Substantia nigra (tissue), 51 donors: ENCODE measurements at places on chromosomes 6 and 20.
A peak's percentile ranks its signal among the peaks of the same experiment; 100 is the strongest.

- no peak for DNase-seq
Observed at GRCh38 chr20:4320291-4320690, 304.9 kb upstream of the RNF24 start.

- no peak for DNase-seq
Observed at GRCh38 chr6:132161283-132161682, 210.1 kb upstream of the CCN2 start.

DNA sequence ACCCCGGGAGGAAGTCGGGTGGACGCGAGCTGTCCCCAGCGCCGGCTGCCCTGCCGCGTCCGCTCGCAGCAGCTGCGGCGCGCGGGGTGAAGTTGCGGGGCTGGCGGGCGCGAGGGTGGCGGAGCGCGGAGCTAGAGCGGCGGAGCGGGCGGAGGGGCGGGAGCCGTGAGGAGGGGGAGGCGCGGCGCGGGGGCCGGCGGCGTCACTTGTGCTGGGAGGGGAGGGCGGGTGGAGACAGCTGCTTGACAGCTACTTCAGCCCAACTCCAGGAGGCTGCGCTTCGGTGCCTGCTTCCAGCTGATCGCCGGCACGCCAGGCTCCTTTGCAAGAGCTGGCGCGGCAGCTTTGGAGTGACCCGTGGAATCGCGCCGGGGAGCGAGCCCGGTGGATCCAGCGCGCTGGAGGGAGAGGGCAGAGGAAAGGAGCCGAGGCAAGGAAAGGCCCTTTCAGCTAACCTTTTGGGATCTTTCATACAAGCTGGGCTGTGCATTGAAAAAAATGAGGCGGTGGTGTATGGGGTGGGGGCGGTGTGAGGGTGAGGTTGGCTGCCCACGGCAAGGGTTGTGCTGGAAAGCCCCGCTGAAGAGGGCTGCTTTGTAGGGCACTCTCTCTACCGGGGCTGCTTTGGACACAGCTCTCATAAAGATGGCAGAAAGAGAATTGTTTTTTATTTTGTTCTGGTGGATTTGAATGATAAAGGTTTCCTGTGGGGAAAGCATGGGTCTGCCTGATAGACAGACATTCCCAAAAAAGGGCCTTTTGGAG lies 24.6 kb downstream of the RIPOR2 start:
- DNase-seq = peak; percentile 12

DNA sequence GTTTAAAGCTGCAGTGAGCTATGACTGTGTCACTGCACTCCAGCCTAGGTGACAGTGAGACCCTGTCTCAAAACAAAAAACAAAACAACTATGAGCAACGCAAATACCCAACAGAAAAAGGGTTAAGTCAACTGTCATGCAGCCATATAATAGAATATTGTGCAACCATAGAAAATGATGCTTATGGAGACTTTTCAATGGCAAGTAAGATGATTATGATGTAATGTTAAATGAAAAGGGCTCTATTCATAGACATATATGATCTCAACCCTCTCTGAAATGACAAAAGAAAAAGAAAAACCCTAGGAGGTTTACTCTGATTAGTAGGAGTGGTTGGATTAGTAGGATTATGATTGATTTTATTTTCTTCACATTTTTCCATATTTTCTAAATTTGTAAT lies 41.3 kb upstream of the TBC1D7 start:
- no peak for DNase-seq

- DNase-seq = no peak
Observed at GRCh38 chr6:111410371-111410770, 72.6 kb downstream of the REV3L start.

DNA sequence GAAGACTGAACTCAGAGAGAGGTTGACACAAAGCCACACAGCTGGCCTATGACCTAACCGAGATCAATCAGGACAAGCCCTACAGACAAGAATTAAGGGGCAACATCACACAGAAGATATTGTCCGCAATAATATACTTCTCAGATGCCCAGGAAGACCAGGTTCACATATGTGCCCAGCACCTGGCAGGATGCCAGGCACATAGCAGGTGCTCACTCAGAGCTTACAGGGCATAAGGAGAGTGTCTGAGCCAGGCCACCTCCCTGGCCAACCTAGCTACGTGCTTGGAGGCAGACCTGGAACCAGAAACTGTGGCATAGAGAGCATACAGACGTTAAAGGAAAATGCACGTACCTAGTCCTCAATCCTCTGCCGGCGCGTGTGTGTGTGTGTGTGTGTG lies 87.0 kb upstream of the LRFN2 start:
- DNase-seq = no peak

- DNase-seq = no peak
Observed at GRCh38 chr6:144150710-144151657, 667 bp downstream of the STX11 start.

DNA sequence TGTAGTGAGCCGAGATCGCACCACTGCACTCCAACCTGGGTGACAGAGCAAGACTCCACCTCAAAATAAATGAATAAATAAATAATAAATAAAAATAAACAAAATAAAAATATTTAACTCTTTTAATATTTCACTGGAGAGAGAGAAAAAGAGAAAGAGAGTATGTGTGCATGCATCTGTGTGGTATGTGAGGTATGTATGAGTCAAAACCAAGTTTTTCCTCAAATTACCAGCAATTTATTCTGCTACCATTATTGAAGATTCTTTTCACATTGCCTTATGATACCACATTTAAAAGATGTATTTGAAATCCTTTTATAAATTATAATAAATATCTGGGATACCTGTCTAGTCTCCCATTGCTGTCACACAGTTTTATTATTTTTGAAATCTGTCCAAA lies 122.1 kb downstream of the CD164 start:
- DNase-seq = no peak

- DNase-seq = no peak
Observed at GRCh38 chr20:33740189-33740588, 8.4 kb downstream of the ZNF341 start.

GRCh38 chr6:29603930-29604329 lies 19.0 kb downstream of the OR2H2 start:
- no peak for DNase-seq

- DNase-seq = no peak
Observed at GRCh38 chr6:36847152-36847551, 7.9 kb upstream of the CPNE5 start.

DNA sequence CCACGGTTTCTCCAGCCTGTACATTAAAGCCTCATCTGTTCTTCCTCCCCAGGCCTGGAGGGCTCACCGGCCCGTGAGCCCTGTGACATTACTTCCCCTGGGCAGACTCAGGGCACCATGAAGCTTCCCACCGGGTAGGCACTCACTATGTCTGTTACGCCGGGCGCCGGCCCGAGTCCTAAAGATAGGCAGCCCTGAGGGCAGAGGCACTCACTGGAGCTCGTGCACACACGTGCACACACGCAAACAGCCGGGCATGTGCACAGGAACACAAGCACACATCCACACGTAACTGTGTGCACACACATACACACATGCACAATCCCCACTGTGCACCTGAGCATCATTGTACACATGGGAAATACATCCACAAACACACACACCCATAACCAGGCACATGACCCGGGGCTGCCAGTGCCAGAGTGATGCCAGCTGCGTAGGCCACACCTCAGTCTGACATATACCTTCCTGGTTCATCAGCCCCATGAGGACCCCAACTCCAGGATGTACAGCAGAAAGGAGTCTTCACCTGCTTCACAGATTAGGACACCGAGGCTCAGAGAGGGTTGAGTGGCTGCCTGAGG lies 83.7 kb downstream of the YTHDF1 start:
- no peak for DNase-seq
